Stimulated activated CD4-positive, alpha-beta T cell treated with anti-CD3 and anti-CD28 coated beads, Interleukin-1b, Interleukin-23, amount 100 ng/mL, for 24 hours (primary cell): ENCODE measurements at places on chromosomes 11 and 22.
A peak's percentile ranks its signal among the peaks of the same experiment; 100 is the strongest.

DNA sequence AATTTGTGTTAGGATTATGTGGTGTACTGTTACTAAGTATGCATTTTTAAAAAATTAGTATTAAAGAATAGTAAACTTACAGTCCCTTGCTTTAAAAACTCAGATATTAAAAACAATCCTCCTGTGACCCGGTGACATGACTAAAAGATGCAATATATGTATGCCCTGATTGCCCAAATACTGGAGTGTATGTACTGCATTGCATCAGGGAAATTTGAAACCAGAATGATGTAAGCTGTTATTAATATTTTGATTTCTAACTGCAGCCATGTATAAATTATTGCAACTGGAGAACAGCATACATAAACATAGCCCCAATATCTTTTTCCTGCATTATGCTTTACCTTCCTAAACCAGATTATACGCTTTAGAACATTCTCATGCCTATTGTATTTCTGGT, 3.7 kb upstream of the HSPA8 start:
- no peak for DNase-seq

GRCh38 chr11:102453302-102453695, 734 bp upstream of the TMEM123 start:
- peak; percentile 7 for DNase-seq

GRCh38 chr11:78015878-78016277, 7.2 kb downstream of the KCTD14 start:
- no peak for DNase-seq

DNA sequence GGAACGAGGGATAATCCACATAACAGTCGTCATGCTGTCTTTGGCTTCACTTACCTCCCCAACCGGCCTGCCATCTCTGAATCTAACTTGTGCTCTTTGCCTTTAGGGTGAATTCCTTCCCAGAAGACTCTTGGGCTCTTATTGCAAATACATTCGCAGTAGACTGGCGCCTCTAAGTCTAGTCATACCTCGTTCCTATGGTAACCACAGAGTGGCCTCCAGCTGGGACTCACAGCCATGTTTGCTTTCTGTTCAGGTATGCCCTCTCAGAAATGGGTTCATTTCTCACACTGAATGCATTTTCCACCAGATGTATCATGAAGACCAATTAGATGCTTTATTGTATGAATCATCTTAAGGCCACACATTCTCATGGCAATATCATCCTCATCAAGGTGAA, 112.7 kb downstream of the FAR1 start:
- DNase-seq = no peak

- DNase-seq = no peak
These were observed 236.1 kb downstream of the TTC28 start for GRCh38 chr22:28443526-28443876.
